ENCODE measurements at places on chromosomes 13 and 19.

DNA sequence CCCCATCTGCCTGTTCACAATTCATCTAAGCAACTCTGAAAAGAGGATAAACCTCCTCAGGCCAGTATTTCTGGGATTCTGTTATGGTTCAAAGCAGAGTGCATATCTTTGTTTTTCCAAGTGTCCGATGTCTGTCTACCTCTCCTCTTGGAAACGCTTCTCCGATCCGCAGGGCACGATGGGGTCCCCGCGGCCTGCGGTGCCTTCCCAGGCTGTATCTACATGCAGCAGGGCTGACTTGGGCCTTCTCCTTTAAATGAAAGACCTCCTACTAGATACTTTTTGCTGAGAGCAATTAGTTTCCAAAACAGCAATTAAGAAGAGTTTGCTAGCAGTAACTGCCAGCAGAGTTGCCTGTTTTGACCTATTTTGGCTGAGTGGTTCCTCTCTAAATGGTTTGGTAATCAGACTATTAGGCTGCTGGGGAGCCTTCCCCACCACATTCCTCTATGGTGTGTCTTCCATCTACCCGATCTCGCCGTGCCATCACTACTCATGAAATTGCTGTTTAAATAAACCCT lies 23.5 kb downstream of the COL4A2 start:
- H3K4me3 ChIP-seq = no peak overlapping the region
- H3K36me3 ChIP-seq = no peaks in the 10 kb centered on the region
- no peaks in the 10 kb centered on the region for H3K4me1 ChIP-seq
- no peak overlapping the region for H3K27ac ChIP-seq

GRCh38 chr13:45454204-45454603 lies 10.5 kb upstream of the COG3 start:
- no peak overlapping the region for H3K27ac ChIP-seq
- no peaks in the 10 kb centered on the region for H3K36me3 ChIP-seq

DNA sequence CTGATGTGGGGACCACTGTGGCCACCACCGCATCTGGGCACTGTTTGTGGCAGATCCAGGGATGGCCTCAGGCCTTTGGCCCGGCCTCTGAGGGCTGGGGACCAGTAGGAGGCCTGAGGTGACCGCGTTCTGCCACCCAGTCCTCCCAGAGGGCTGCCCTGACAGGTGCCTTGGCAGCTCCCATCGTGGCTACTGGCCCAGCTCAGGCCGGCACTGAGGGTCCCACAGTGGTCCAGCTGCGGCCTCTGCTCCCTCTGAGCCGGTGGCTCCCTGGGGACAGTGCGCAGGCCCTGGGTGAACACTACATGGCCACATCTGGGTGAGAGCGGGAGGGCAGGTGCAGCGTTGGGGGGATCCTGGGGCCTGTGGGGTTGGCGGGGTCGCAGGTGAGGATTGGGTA lies 61.9 kb downstream of the KDM4B start:
- no peak overlapping the region for H3K27ac ChIP-seq
- DNase-seq = no peak
- peaks cover 13% of the 10 kb centered on the region for H3K36me3 ChIP-seq
- peaks cover 7% of the 10 kb centered on the region for H3K4me1 ChIP-seq
- no peaks in the 10 kb centered on the region for H3K27me3 ChIP-seq

GRCh38 chr13:46996316-46997030 lies 99.6 kb upstream of the HTR2A start:
- H3K4me3 ChIP-seq = no peak overlapping the region
- no peak for DNase-seq
- H3K36me3 ChIP-seq = no peaks in the 10 kb centered on the region

DNA sequence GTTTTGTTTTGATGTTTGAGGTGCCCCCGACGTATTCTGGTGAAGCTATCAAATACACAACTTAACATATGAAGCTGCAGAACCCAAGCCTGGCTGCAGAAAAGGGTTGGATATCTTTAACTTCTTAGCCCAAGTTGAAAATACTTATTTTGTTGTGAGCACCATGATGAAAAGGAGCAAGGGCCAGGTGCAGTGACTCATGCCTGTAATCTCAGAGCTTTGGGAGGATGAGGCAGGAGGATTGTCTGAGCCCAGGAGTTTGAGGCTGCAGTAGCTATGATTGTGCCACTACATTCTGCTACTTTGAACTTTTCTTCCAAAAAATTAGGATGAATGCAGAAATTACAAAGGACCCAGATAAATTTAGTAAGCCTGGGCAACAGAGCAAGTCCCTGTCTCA lies 44.1 kb upstream of the UBE2L5 start:
- no peak overlapping the region for H3K4me3 ChIP-seq
- no peaks in the 10 kb centered on the region for H3K36me3 ChIP-seq
- H3K27me3 ChIP-seq = no peaks in the 10 kb centered on the region
- no peak overlapping the region for H3K27ac ChIP-seq
- no peak for DNase-seq
- peaks cover 47% of the 10 kb centered on the region for H3K4me1 ChIP-seq

DNA sequence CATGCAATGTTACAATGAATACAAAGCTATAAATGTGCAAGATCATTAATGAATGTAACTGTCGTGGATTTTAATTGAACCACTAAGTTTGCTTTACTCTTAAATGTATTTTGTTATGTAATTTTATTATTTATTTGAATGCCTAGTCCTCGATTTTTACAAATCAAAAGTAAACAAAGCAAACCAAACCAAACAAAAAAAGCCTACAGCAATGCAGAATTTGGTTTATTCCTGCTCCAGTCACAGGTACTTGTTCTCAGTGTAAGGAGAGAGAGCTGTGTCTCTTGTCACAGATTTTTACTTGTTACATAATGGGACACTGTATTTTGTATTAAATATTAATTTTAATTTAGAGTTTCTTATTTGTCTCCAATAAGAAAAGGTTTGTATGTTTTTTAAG lies 584.3 kb upstream of the SLITRK6 start:
- H3K36me3 ChIP-seq = no peaks in the 10 kb centered on the region
- no peak overlapping the region for H3K4me3 ChIP-seq
- no peaks in the 10 kb centered on the region for H3K27me3 ChIP-seq
- no peaks in the 10 kb centered on the region for H3K4me1 ChIP-seq
- H3K27ac ChIP-seq = no peak overlapping the region

GRCh38 chr19:33462112-33462791 lies 59.3 kb downstream of the PEPD start:
- DNase-seq = no peak
- no peaks in the 10 kb centered on the region for H3K27me3 ChIP-seq
- no peak overlapping the region for H3K4me3 ChIP-seq
- no peaks in the 10 kb centered on the region for H3K4me1 ChIP-seq

- no peak overlapping the region for H3K4me3 ChIP-seq
- peak; percentile 78 for DNase-seq
- H3K27ac ChIP-seq = no peak overlapping the region
- no peaks in the 10 kb centered on the region for H3K4me1 ChIP-seq
- no peaks in the 10 kb centered on the region for H3K27me3 ChIP-seq
Measured at GRCh38 chr13:40116008-40116407, 460.5 kb downstream of the COG6 start.

DNA sequence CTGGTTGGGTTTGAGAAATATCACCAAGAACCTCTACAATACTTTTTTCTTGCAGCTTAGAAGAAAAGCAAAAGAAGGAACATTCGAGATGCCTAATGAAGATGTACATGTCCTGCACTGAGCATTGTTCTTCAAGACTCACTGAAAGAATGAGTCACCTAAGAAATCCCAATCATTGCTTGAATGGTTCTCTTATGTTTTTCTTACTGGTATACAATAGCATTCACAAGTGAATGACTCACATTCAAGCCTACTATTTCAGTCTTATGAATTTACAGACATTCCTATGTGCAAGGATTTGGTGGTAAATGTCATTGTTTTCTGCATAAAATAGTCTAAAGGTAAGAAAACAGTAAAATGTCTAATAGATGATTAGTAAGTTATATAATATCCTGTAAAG lies 594.6 kb downstream of the PCDH9 start:
- no peaks in the 10 kb centered on the region for H3K4me1 ChIP-seq
- no peak overlapping the region for H3K27ac ChIP-seq
- no peaks in the 10 kb centered on the region for H3K27me3 ChIP-seq
- H3K4me3 ChIP-seq = no peak overlapping the region
- no peak for DNase-seq
- H3K36me3 ChIP-seq = no peaks in the 10 kb centered on the region

DNA sequence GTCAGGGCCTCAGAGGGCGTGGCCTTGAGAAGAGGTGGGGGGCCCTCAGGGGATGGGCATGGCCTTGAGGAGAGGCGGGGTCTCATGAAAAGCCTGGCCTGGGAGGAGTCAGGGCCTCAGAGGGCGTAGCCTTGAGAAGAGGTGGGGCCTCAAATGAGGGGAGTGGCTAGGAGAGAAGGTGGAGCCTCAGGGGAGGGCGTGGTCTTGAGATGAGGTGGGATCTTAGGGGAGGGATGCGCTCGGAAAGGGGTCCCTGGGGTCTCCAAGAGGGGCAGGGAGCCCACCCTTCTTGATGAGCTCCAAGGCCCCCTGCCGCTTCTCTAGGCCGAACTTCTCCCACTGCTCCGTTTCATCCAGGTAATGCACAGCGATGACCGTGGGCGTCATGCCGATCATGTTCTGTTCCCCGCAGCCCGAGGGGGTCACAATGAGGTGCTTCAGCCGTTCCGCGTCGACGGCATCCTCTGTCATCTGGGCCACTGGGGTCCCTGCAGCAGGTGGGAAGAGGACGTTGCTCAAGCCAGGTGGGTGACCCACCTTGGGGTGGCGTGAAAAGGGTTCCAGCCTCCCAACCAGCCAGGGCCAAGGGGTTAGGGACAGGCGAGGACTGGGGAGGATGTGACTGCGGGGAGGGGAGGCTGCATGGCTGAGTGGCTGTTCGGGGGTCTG lies 24.3 kb upstream of the TNFSF14 start:
- no peaks in the 10 kb centered on the region for H3K36me3 ChIP-seq
- no peak overlapping the region for H3K27ac ChIP-seq
- H3K27me3 ChIP-seq = peaks cover 3% of the 10 kb centered on the region
- no peak for DNase-seq

- no peak for DNase-seq
- H3K27me3 ChIP-seq = no peaks in the 10 kb centered on the region
- H3K4me1 ChIP-seq = no peaks in the 10 kb centered on the region
- H3K36me3 ChIP-seq = no peaks in the 10 kb centered on the region
Measured at GRCh38 chr13:62875118-62875640, 1459.5 kb upstream of the PCDH20 start.

GRCh38 chr13:113562085-113562749 lies 22.3 kb upstream of the TFDP1 start:
- no peaks in the 10 kb centered on the region for H3K4me1 ChIP-seq
- H3K27ac ChIP-seq = no peak overlapping the region
- DNase-seq = peak; percentile 83
- no peak overlapping the region for H3K4me3 ChIP-seq
- no peaks in the 10 kb centered on the region for H3K36me3 ChIP-seq
- H3K27me3 ChIP-seq = no peaks in the 10 kb centered on the region

GRCh38 chr13:48804821-48805601 lies 151.3 kb downstream of the CYSLTR2 start:
- H3K4me3 ChIP-seq = no peak overlapping the region
- no peaks in the 10 kb centered on the region for H3K4me1 ChIP-seq
- H3K36me3 ChIP-seq = no peaks in the 10 kb centered on the region
- H3K27ac ChIP-seq = no peak overlapping the region

- no peak overlapping the region for H3K4me3 ChIP-seq
- H3K4me1 ChIP-seq = peaks cover 18% of the 10 kb centered on the region
- H3K36me3 ChIP-seq = peaks cover 5% of the 10 kb centered on the region
Measured at GRCh38 chr19:14530506-14530905, 1.1 kb downstream of the TECR start.

GRCh38 chr19:801030-801860 lies 4.0 kb downstream of the PTBP1 start:
- H3K27me3 ChIP-seq = no peaks in the 10 kb centered on the region
- no peaks in the 10 kb centered on the region for H3K36me3 ChIP-seq
- no peak overlapping the region for H3K4me3 ChIP-seq
- no peaks in the 10 kb centered on the region for H3K4me1 ChIP-seq

DNA sequence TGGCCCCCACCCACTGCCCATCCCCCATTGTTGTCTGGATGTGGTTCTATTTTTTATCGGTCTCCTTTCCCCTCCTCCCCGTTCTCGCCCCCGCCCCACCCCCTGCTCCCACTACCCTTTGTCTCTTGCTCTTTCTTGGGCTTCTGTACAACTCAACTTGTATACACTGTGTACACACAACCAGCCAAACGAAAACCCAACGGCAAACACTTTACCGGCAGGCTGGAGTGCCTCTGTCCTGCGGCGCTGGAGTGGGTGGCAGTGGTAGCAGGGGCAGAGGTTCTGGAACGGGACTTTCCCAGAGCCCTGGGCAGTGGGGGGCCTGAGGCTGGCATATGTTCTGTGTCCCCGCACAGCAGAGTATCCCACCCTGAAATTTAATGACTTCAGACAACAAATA lies 13.7 kb downstream of the RRAS start:
- no peaks in the 10 kb centered on the region for H3K27me3 ChIP-seq
- no peaks in the 10 kb centered on the region for H3K36me3 ChIP-seq
- H3K4me3 ChIP-seq = no peak overlapping the region
- no peak for DNase-seq

- no peak overlapping the region for H3K27ac ChIP-seq
- peak overlapping the region; percentile 31 for H3K4me3 ChIP-seq
- no peaks in the 10 kb centered on the region for H3K27me3 ChIP-seq
Measured at GRCh38 chr19:18161636-18162002, 8.7 kb downstream of the PIK3R2 start.

DNA sequence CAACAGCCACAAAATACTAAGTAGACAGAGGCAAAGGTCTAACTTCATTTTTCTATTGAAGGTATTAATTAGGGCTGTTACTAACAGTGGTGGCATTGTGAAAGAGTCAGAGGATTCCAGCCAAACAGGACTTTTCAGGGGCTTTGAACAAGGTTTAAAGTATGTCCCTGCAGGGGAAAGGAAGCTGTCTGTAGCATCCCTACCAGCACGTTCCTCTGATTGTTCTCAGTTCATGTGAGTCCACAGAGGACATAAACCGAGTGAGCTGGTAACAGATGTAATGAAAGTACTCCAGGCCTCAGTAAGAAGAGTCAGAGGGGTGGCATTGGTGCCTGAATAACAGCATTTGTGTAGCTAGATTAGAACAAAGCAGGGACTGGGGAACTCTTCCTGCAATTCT lies 15.3 kb upstream of the SPATA13 start:
- no peak for DNase-seq
- H3K27me3 ChIP-seq = no peaks in the 10 kb centered on the region
- no peaks in the 10 kb centered on the region for H3K36me3 ChIP-seq
- no peak overlapping the region for H3K27ac ChIP-seq
- no peaks in the 10 kb centered on the region for H3K4me1 ChIP-seq

GRCh38 chr13:108460043-108460442 lies 169.4 kb upstream of the MYO16 start:
- H3K36me3 ChIP-seq = no peaks in the 10 kb centered on the region
- no peak overlapping the region for H3K4me3 ChIP-seq
- no peaks in the 10 kb centered on the region for H3K4me1 ChIP-seq

All from common myeloid progenitor, CD34-positive (primary cell).